ENCODE measurements at places on chromosomes 3 and 15.

DNA sequence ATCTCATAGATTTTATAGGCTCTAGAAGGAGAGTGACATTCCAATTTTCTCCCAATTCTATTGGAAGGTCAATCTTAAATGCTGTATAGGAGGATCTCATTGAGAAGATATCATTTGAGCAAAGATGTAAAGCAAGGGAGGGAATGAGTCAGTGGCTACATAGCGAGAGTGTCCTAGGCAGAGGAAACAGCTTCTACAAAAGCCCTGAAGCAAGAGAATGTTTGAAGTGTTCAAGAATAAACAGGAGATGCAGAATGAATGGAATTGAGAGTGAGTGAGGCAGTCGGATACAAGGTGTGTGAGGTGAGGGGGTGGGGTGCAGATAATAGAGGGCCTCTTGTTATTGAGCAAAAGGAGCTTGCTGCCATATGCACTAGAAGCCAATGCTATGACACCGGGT lies 545.9 kb downstream of the IGSF11 start:
- DNase-seq: no peak

DNA sequence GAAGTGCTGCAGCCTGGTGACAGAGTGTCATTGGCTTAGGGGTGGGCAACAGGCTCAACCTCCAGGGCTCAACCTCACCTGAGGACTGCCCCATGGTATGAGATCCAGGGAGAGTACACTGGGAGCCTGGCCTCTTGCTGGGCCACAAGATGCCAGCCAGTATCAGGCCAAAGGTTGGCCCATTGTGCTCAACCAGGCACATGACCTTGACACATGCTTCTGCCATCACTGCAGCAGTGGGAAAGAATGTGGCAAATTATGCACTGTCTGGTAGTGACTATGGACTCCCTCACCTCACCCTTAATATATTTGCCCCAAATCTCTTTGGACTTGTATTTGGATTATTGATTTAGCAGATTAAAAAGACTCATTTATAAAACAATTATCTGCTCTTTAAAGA lies 233.9 kb upstream of the GOLGA6L4 start:
- DNase-seq: no peak

DNA sequence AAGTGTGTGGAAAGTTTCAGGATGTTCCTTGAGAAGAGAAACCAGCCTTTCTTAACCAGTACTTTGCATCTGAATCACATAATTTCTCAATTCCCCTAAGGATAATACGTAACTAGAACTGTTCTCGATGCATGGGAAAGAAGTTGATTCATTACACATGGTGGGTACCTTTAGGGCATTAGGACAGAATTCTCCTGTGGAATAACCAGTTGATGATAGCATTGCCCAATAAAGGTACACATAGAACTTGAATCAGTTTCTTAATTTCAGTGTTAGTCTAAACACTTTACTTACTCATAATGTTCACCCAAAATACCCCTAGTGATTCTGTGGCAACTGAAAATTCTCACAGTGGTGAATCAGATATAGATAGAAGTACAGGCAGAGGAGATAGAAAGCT lies 1030.9 kb downstream of the ROBO1 start:
- no peak for DNase-seq

GRCh38 chr15:87672309-87673288 lies 583.9 kb downstream of the NTRK3 start:
- DNase-seq: peak; percentile 49

DNA sequence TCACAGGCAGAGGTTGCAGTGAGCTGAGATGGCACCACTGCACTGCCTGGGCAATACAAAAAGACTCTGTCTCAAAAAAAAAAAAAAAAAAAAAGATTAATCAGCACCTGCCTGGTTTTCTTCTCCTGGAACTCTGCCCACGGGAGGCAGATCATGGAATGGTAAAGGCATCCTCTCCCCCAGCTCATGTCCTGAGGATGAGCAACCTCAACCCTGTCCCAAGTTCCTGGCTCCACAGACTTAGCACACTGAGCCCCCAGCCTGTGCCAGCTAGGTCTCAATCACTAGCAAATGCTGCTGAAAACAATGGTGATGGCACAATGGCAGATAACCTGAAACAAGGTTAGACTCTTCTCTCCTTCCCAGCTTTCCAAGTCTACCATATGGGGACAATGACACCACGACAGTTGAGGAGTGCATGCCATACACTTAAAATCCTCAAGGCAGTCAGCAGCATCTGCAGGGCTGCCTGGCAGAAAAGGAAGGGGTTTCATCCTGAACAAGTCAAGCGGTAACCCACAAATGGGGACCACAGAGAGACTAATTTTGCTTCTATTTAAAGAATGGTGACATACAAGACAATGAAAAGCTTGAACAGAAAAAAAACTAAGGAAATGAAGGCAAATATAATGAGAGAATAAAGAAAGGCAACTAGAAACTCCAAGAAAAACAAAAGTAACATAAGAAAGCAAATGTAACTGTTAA lies 4.8 kb downstream of the CLN6 start:
- no peak for DNase-seq

DNA sequence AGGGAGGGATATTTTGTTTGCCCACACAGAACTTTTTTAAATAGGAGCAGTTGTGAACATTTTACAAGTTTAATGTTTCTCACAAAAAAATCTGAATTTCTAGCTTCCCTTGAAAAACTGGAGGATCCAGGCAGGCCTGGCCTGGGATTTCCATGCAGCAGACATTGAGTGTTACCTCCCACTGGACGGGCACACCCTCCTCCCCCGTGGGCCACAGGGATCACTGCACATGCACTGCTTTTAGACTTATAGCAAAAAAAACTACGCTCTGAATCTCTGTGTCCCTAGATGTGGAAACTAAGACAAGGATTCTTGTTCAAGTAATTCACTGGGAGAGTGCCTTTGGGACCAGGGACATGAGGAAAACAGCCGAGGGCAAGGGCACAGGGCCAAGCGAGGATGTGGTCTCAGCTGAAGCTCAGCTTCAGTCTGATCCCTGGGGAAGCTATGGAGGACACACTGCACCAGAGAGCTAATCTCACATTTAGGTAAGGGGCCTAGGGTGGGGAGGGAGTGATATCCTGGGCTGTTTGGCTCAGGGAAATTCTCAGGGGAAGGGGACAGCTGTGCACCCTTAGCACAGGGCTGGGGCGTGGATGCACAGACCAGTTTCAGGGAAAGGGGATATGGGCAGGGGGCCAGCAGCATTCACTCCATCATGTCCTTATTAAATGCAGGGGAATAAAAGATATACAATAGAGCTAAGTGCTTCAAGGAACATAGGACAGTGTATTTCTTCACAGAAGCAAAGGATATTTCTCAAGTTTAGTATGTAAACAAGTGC lies 46.0 kb downstream of the FSIP1 start:
- DNase-seq: no peak

- no peak for DNase-seq
Measured at GRCh38 chr3:78970656-78971055, 797.1 kb downstream of the ROBO1 start.

DNA sequence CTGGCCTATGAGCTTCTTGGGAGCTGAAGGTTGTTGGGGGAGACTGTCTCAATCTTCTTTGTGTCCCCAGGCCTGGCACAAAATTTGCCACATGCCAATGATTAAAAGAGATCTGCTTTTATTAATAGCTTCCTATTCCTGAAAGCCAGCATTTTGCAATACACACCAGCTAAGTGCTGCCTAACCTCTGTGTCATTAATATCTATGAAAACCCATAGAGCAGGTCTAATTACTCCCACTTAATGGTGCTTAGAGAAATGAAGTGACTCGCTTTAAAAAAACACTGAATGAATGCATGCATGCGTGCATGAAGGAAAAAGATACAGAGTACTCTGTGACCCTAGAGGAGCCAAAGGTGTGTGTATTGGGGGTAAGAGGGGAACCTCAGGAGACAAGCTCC lies 55.0 kb downstream of the SLC6A1 start:
- no peak for DNase-seq

- no peak for DNase-seq
Measured at GRCh38 chr3:193021506-193022010, 103.9 kb upstream of the MB21D2 start.

DNA sequence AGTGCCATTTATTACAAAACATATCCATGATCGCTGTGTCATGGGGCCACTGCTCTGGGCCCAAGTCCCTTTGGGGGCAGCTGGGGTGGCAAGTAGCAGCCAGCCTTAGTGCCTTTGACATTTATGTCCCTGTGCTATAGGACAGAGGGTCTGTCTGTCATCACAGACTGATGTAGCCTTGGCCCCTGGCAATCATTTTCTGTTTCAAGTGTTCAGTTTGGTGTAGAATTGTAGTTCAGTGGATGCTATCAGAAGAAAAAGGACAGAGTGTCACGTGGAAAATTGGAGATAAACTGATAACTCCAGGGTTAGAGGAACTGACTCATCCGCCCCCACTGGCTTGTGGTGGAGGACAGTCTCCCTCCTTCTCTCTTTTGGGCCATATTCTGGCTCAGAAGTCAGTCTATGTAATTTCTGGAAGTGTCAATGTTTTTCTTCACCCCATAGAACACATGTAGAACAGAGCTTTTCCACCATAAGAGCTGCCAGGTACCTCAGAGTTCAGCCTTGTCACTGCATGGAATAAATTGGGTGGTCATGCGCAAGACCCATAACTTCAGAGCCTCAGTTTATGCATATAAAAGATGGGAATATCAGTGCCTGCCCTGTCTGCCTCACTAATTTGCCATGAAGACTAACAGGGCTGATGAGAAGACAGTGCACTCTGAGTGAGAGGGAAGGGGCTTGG lies 4.5 kb upstream of the MRPS22 start:
- DNase-seq: no peak
